ENCODE measurements at places on chromosomes 3 and 15. TPM values are rescaled to one million over a fixed set of nuclear protein-coding genes. Genes with fewer than 3 reads are reported as not detected.
A peak's percentile ranks its signal among the peaks of the same experiment; 100 is the strongest.

The TMIE gene
- total RNA-seq: 1.6 TPM

The CNTN3 gene
- 5.2 TPM for total RNA-seq

The GOLGA6C gene
- total RNA-seq: 1.5 TPM

The FAM3D gene
- 4.7 TPM for total RNA-seq

The SLC7A14 gene
- total RNA-seq: 0.05 TPM

The LTF gene
- total RNA-seq: 130 TPM

- no peak overlapping the region for H3K4me3 ChIP-seq
- H3K27ac ChIP-seq: no peak overlapping the region
- no peaks in the 10 kb centered on the region for H3K4me1 ChIP-seq
- H3K36me3 ChIP-seq: no peaks in the 10 kb centered on the region
- no peak for DNase-seq
- no peaks in the 10 kb centered on the region for H3K27me3 ChIP-seq
Observed at GRCh38 chr15:63075984-63076713, 33.6 kb downstream of the TPM1 start.

- H3K4me1 ChIP-seq: no peaks in the 10 kb centered on the region
- H3K27ac ChIP-seq: no peak overlapping the region
Observed at GRCh38 chr3:136990826-136991225, 33.0 kb downstream of the IL20RB start.

GRCh38 chr15:69976366-69976994 is 121.2 kb downstream of the TLE3 start:
- DNase-seq: peak; percentile 16
- H3K4me1 ChIP-seq: no peaks in the 10 kb centered on the region
- no peaks in the 10 kb centered on the region for H3K36me3 ChIP-seq
- H3K4me3 ChIP-seq: no peak overlapping the region
- no peak overlapping the region for H3K27ac ChIP-seq

DNA sequence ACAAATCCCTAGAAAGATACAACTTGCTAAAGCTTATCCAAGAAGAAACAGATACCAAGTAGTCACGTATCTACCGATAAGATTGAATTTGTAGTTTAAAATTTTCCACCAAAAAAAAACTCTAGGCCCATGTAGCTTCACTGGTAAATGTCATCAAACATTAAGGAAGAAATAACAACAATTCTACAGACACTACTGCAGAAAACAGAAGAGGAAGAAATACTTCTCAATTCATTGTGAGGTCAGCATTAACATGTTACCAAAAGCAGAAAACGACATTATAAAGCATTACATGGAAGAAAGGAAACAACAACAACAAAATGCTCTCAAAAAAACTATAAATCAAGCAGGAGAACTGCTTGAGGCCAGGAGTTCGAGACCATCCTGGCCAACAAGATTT is 27.5 kb upstream of the TM4SF19 start:
- no peak overlapping the region for H3K27ac ChIP-seq
- H3K36me3 ChIP-seq: peaks cover 5% of the 10 kb centered on the region
- no peaks in the 10 kb centered on the region for H3K4me1 ChIP-seq
- H3K4me3 ChIP-seq: no peak overlapping the region
- no peaks in the 10 kb centered on the region for H3K27me3 ChIP-seq
- DNase-seq: no peak

GRCh38 chr3:97347780-97348179 is 416.8 kb upstream of the ARL6 start:
- no peaks in the 10 kb centered on the region for H3K36me3 ChIP-seq
- no peak overlapping the region for H3K27ac ChIP-seq
- no peak for DNase-seq

DNA sequence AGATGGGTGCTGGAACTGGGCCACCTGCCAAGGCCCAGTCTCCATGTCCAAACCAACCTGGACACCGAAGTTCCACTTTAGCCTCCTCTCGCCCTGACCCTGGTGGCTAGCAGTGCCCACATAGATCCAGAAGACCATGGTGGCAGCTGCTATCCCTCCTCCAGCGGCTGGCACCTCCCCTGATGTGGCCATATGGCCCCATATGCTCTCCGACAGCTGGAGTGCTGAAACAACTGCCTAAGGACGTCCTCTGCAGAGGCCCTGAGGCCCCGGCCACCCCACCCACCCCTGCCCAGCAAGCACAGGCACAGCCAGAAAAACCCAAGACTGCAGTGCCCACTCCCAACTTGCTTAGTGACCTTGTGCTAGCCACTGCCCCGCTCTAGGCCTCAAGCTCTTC is 182.3 kb upstream of the LINGO1 start:
- H3K36me3 ChIP-seq: no peaks in the 10 kb centered on the region
- H3K27ac ChIP-seq: no peak overlapping the region
- H3K27me3 ChIP-seq: peaks cover 17% of the 10 kb centered on the region
- no peak overlapping the region for H3K4me3 ChIP-seq

- H3K36me3 ChIP-seq: no peaks in the 10 kb centered on the region
- H3K27me3 ChIP-seq: no peaks in the 10 kb centered on the region
- no peaks in the 10 kb centered on the region for H3K4me1 ChIP-seq
- DNase-seq: no peak
- no peak overlapping the region for H3K4me3 ChIP-seq
Observed at GRCh38 chr3:111311709-111312235, 230.2 kb upstream of the CD96 start.

Data from prostate gland (tissue), 2 donors.